ENCODE measurements at places on chromosomes 12 and 14.

GRCh38 chr14:103385929-103386712, 906 bp downstream of the MARK3 start:
- DNase-seq = peak; percentile 57

DNA sequence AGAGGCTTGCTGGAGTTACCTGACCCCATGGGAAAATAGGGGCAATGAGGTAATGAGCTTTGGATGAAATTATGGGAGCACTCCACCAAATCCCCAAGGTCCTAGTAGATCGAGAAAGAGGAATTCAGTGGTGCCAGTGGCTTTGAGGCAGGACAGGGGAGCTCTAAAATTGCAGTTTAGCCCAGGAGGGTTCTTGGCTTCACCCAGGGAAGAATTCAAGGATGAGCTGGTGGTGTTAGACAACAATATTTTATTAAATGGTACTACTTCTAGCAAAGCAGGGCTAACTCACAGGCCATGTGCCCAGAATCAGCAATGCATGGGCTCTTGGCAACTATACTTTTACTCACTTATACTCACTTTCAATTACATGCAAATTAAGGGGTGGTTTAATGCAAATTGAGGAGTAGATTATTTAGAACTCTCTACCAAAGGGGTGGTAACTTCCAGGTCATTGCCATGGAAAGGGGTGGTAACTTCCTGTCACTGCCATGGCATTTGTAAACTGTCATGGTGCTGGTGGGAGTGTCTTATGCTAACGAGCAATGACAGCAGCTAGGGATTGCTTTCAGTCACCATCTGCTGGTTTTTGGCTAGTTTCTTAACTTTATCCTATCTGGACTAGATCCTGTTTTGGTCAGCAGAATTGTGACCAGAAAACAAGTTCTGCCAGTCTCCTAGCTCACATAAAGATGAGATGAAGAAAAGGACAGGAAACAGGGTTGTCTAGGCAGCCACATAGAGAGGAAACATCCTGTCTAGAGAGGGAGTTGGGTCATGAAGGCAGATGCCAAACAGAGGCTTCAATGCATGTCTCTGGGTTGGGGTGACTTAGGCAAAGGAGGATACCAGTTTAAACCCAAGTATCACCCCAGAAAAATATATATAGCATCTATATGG, 64.7 kb downstream of the ZNF641 start:
- no peak for DNase-seq

GRCh38 chr12:8050600-8051250, 15.4 kb downstream of the C3AR1 start:
- no peak for DNase-seq

DNA sequence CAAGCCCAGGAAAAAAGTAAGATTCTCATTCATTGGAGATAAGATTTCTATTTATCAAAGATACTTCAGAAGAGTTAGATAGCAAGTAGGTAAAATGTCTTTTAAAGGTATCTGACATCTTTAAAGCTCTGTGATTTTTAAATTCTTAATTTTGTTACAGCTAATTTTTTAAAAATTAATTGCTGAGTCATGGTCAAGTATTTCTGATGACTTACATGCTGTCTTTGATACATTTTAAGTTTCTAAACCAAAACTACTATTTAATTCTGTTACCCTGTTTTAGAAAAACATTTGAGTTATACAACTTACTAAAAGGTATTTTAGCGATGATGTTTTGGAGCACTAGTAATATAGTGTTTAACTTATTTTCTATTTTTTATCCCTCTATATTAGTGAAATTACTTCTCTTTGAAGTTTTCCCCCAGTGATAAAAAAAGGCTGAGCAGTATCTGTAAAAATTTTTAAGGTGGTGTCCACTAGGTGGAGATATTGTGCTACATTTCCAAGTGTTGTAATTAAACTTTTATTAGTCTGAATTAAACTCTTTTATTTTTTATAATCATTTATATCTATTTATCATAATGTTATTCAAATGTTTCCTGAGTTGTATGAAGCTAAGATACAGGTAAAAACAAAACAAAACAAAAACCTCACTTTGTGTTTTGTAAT, 11.5 kb downstream of the ALG10 start:
- DNase-seq = no peak

DNA sequence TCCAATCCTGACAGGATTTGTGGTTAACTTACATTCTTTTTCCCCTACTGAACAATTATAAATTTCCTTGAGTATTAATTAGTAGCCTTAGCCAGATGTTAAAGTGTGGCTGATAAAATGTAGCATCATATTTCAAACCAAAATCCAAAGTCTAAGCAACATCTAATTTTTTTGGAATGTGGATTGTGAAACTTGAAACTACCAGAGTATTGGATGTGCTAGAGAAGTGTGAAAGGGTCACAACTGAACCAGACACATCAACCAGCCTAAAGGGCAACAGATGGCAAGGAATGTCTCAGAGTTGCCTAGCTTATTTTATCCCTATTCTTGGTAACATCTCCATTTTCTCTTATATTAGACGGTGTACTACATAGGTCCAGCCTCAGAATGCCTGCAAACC, 153.1 kb upstream of the DCN start:
- DNase-seq = no peak

- DNase-seq = no peak
Observed at GRCh38 chr12:90630006-90630405, 325.0 kb downstream of the CCER1 start.

DNA sequence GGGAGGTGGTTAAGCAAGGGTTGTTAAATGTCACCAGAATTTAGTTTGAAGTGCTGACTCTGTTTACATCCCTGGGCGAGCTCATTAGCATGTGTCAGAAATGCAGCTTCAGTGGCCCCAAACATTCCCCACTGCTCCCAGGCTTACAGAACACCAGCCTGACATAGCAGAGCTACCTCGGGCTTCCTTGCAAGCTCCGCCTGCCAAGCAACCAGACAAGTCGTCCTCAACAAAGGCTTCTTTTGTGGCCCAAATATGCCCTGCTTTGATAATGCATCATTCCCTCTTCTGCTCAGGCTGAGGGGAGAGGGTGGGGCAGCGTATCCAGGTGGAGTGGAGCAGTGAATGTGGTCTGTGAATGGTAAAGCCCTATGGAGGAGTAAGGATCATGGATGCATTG, 28.0 kb downstream of the ERH start:
- no peak for DNase-seq

DNA sequence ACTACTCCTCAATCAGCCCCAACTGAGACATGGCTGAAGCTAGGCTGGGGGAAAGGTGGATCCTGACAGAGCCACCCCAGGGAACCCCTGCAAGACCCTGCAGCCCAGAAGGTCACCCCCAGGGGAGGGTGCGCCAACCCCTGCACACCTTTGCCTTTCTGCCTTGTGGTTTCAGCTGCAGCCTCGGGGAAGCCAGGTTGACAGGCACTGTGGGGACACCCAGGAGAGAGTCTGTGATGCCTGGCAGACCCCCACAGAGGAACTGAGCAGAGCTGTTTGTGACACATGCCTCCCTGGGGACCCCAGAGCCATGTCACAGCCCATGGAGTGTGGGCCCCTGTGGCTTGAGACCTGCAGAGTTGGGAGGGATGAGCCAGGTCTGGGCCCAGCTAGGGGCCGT, 11.8 kb upstream of the HHIPL1 start:
- no peak for DNase-seq
